GM12865 (cell line): ENCODE measurements at places on chromosomes 4 and X.

GRCh38 chrX:30835373-30835772 lies 53.7 kb downstream of the TAB3 start:
- DNase-seq, result no peak

- no peak for DNase-seq
Observed at GRCh38 chr4:126057371-126057770, 742.6 kb downstream of the FAT4 start.

DNA sequence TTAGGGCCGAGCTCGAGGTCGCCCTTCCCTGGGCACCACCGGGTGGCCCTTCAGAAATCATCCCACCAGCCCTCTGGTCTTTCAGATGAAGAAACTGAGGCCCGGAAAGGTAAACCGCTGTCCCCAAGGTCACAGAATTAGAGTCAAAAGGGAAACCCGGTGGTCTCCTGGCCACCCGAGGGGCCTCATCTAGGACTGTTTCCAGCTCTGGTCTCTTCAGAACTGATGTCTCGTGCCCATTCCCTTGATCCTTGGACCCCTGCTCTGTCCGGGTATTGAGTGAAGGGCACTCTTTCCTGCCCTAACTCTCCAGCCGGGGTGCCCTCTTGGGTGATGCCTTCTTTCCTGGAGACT lies 841 bp downstream of the HTRA3 start:
- no peak for DNase-seq

DNA sequence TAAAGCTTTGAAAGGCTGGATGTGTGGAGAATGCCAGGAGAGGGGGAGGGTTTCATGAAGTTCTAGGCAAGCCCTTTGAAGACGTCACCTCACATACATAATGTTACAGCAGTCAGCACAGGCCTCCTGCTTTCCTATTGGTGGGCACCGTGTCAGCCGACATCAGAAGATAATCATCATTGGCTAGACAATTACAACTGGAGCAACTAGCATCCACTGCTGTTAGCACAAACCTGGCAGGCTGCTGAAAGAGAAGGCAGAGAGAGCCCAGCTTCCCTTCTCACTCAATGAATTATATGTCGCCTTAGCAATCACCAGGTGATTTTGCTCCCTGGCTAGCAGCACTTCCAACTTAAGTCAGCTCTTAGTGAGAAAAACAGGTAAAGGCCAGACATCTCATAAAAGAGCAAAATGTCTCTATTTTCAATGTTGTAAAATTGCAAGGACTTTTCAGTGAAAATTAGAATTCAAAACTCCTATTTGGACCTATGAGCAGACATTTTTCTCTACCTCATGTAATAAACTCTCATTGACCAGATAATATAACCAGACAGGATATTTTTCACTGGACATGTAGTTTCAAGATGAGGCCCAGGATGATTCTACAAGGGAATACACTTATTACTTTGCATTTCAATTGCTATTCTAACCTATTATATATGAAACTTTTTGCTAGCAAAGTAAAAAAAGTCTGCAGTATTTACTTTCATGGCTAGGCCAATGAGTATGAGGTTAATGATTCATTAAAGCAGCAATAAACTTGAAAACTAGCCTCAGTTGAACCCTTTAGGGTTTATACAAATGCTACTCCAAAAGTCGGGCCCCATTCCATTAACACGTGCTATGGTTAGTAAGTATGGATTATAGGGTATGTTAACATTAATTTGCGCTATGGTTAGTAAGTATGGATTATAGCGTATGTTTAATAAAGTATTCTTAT lies 4.3 kb downstream of the ELOVL6 start:
- DNase-seq, result peak; percentile 93

DNA sequence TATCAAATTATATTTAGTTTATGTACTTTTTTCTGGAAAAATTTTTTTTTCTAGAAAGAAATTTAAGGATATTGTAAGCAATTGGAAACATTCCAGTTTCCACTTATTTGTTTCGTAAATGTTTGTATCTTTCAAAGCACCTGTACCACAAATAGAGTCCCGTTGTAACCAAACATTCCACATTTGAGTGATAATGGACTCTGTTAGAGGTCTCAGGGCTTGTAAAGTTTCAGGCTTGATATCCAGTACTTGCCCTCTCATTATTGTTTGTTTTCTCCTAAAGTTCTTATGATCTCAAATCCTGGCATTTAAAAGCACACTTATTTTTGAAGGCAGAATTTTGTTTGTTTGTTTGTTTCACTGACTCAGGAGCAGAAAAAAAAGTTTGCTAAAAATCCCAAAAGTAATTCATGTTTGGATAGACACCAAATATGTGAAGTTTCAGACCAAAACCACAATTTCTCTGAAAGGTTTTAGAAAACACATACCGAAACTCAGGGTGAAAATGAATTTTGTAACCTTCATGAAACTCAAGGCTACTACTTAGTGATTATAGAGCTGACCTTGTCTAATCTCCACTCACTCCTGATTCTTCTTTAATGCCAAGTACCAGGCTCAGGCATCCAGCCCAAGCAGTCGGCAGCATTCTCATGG lies 5.7 kb upstream of the TMEM192 start:
- peak; percentile 68 for DNase-seq

DNA sequence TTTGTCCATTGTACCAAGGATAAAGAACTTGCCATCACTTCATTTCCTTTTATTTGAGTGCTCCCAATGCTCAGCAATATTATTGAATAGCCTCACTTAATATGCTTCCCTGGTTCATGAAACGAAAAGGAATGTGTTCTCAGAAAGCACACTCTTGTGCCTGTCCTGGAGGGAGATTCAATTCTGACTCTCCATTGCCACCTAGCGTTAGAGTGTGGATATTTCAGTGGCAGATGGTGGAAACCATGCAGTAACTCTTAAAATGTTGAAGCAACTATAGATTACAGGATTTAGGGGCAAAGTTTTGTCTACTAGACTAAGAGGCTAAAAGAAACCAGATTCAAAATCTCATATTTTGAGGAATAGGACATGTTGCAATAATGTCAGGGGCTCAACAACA lies 36.0 kb downstream of the GAB3 start:
- peak; percentile 62 for DNase-seq

DNA sequence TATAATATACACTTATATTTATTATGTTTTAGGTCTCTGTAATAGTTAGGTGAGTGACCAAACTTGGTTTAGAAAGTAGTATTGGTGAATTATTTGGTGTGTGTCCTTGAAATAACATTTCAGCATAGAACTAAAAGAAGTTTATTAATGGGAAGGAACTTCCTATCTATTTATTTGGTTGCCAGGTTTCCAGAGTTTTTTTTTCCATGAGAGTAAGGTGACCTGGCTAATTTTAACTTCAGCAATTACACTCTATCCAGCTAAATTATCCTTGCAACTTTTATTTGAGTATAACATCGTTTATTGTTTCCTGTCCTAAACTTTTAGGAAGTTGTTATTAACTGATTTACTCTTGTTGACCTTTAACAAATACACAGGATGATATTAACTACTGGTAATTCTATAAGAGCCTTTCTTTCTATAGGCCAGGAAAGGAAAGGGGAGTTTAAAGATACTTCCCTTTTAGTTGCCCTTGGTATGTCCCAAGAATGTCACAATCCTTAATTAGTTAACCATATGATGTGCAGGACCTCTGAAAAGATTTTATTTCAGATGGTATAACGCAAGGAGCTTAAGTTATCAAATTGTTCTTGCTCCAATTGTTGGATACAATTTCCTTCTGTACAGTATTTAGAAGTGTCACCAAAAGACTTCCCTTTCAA lies 18.9 kb downstream of the PRDM8 start:
- DNase-seq, result no peak

DNA sequence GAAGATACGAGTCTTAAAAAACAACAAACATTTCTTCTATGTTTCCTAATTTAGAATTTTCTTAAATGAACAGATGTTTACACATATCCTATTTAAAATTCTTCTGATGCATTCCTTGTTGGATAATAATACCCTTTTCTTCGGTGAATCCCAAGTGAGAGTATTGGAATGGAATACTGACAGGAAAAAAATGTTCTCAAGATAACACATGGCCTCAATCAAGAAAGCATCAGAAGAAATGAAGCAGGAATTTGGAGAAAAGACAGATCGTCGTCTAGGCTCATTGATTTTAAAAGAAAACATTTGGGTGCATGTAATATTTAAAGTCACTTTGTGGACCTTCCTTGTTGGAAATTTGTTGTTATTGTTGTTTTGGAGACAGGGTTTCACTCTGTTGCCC lies 196.9 kb upstream of the ANK2 start:
- no peak for DNase-seq

DNA sequence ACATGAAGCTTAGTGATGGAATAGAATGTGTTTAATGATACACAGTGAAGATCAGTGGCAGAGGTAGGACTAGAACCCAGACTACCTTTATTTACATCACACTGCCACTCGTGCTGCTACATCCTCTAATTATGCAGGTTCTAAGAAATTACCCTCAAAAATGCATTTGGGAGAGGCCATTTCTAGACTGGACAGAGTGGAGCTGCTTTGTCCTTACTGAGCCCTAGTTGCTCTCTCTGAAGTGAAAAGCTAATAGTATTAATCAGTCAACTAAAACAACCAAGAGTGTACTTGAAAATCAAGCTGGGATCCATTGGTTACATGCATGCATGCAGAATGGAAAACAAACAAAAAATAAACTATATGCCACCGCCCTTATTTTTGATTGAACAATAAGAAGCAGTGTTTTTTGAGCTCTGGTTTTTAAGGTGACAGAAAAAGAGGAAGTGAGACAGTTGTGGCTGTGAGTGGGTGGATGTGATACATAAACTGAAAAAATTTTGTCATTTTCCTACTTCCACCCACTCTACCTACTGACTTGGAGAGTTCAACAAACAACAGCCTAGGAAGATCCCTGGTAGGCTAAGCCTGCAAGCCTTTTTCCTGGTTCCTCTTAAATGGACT lies 6.8 kb upstream of the VSIG4 start:
- DNase-seq, result peak; percentile 81

GRCh38 chr4:168335621-168336020 lies 17.1 kb upstream of the DDX60 start:
- no peak for DNase-seq

DNA sequence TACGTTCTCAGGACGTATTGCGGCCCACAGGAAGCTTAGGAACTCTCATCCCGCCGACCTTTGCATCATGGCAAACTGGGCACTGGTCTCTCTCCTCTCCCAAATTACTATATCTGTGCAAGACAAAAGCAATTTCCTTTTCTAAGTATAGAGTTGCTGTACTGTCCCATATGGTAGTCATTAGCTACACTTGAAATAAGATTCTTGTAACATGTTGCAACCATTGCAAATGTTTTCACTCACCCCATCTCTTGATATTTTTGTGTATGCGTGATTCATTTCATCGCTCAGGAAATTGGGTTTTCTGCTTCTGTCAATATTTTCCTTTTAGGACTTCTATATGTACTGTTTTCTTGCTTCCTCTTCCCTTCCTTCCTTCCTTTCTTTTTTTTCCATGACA lies 15.7 kb downstream of the ARMCX6 start:
- no peak for DNase-seq

- no peak for DNase-seq
Observed at GRCh38 chr4:66094070-66094469, 423.8 kb upstream of the EPHA5 start.

- no peak for DNase-seq
Observed at GRCh38 chr4:2761035-2761923, 5.1 kb upstream of the TNIP2 start.

GRCh38 chr4:1826531-1827350 lies 29.2 kb downstream of the LETM1 start:
- DNase-seq, result no peak

DNA sequence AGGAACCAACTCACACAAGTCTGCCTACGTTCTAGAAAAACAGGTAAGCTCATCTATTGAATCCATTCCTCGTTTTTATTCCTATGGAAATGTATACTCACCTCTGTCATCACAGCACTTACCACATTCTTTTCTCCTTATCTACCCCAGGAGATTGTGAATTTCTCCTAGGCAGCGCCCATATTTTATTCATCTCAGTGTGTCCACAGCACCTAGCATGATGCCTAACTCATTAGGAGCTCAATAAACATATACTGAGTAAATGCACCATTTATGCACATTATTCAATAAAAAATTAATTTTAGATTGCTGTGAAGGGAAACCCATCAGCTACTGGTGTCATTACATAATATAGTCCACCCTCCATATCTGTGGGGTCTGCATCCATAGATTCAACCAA lies 106.2 kb upstream of the MBNL3 start:
- no peak for DNase-seq

GRCh38 chr4:2834001-2834921 lies 9.4 kb upstream of the ADD1 start:
- DNase-seq, result no peak

- no peak for DNase-seq
Observed at GRCh38 chr4:138821331-138821730, 194.2 kb upstream of the NOCT start.

GRCh38 chr4:189826657-189827056 lies 114.0 kb upstream of the FRG1 start:
- DNase-seq, result no peak

- DNase-seq, result peak; percentile 54
Observed at GRCh38 chr4:77352192-77352591, 195.2 kb downstream of the CCNG2 start.

DNA sequence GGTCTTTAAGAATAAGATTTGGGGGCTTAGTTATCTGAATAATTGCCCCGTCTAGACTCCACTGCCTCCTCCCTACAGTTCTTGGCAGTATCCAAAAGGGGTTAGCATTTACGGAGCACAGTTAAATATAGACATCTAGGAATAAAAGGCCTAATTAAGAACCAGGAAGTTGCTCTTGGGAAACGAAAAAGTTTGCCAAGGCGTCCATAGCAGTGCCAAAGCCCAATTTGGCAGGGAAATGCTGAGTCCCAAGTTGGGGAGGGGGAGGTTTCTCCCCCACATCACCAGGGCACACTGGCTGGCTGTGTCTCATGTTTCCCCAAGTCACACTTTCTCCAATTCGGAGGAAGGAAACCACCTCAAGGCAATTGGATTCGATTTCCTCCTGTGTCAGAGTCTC lies 338.7 kb downstream of the FBXW7 start:
- DNase-seq, result no peak

DNA sequence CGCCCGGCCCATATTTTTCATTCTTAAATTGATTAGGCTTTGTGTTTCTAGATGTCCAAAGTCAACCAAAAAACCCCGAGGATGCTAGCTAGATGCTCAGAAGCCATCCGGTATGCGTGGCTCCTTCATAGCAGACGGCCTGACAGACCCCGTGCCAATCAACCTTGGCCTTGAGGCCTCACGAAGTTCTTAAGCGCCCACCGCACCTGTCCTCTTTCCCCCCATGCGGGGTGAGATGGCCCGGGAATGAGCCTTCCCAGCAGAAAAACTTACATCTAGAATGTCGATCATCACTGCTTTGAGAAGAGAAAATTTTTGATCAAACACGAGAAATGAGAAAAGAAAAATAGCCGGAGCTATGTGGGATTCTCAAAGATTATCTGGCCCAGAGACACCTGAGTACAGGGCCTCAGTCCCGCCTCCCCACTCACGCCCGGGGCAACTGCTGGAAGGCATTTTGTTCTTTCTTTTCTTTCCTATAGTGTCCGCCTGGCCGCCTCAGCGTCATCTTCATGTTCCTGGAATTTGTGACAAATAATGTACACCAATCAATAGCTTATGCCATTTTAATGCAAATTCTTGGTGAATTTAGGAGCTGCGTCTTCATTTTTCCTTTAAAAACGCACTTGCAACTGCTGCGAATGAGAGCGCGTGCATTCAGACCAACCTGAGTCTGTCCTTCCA lies 1.6 kb upstream of the NAT8L start:
- no peak for DNase-seq
